Posterior cingulate gyrus (tissue), 11 donors: ENCODE measurements at places on chromosomes 16 and 17.
A peak's percentile ranks its signal among the peaks of the same experiment; 100 is the strongest.

DNA sequence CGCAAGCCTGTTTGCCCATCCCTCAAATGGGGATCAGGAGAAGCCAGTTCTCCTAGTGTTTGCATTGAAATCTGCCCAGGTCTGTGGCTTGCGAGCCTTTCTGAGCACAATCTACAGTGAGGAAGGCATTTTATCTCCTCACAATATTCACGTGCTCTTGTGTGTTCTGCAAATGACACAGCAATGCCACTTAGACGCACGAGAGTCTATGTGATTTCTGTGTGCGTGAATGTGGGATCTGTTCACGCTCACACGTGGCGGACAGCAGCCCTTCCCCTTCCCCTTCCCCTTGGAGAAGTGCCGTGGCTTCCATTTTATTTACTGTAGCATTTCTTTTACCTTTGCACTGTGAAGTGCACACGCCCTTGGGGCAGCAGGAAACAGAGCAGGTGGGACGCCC lies 17.7 kb upstream of the CBFA2T3 start:
- DNase-seq, result no peak

- peak; percentile 85 for DNase-seq
Observed at GRCh38 chr16:1045993-1046911, 26.3 kb upstream of the SSTR5 start.

GRCh38 chr17:48543854-48544348 lies 1.0 kb downstream of the HOXB2 start:
- no peak for DNase-seq

GRCh38 chr16:31061813-31062440 lies 12.1 kb downstream of the ZNF668 start:
- DNase-seq, result no peak

- no peak for DNase-seq
Observed at GRCh38 chr17:81387100-81388090, 7.9 kb upstream of the BAHCC1 start.

- DNase-seq, result peak; percentile 89
Observed at GRCh38 chr16:4293822-4294457, 21.1 kb upstream of the TFAP4 start.

- DNase-seq, result no peak
Observed at GRCh38 chr17:78878871-78879527, 24.0 kb downstream of the CEP295NL start.

DNA sequence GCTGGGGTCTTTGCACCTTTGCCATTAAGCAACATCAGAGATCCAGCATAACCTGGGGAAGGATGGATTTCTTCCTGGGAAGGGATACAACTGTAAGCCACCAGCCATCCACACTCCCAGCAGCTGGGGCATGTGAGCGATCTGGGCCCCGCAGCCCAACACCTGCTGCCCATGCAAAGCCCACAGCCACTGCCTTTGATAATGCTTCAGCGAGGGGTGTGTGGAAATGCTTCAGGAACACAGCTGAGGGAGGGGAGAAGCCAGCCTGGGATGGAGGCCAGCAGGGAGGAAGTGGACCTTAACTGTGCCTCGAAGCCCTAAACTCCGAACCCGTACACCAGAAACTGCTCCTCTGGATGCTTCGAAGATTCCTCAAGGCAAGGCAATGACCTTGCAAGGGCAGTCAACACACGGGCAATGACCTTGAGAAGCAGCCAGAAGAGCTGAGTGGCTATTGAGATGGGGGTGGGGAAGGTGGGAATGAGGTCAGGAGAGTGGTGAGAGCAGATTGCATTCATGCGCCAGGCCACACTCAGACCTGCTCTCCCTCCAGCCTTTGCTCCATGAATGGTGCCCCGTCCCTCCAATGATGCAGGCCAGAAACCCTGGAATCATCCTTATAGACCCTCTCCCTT lies 49.1 kb downstream of the KATNIP start:
- DNase-seq, result no peak

DNA sequence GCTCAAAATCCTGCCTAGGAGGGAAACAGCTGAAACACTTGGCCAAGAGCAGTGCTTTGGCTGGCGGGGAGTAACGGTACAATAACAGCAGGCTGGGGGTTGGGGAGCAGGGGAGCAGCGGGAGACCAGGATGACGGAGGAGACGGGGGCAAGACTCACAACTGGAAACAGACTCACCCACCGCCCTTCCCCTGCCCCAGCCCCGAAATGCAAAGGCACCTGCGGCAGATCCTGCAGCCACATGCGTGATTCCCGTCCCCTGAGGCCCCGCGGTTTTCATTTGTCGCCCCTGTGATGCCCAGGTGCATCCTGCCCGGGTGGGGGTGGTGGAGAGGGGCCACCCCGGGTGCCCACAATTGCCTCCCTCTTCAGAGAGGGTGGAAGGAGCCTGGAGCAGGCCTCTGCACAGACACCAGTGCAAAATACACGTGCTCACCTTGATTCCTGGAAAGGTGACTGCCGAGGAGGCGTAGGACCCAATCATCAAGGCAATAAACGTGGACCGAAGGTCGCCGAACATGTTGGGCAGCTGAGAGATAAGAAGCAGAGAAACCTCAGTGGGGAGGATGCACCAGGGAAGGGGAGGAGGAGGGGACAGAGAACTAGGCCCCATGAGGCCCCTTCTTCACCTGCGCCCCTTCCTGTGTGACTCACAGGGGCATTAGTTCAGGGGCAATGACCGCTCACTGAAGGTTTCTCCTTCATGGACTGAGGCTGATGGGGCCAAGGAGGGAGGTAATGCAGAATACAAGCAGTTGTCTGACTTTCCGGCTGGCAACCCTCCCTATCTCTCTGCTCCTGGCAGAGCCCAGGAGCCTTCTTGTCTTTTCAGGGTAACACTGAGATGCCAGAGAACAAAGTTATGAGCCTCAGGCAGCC lies 30.4 kb upstream of the PITPNA start:
- no peak for DNase-seq

DNA sequence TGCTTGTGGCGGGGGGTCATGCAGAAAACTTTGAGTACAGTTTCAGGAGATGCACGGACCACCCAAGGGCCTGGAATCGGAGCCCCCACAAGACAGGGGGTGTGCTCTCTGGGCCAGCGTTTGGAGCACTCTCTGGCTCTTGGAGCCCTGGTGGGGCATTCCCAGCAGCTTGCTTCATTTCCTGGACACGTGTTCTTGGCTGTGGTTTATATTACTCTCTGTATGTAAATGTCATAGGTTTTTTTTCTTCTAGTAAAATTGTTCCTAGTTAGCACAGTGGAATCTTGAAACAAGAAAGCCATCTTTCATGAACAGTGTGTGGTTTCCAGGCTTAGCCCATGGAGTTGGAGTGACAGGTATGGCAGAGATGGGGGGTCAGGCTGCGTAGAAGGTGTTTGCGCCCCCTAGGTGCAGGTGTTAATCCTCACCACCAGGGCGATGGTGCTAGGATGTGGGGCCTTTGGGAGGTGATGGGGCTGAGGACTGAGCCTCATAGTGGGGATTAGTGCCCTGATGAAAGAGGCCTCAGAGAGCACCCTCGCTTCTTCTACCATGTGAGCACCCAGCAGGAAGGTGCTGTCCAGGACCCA lies 79.8 kb downstream of the JPH3 start:
- no peak for DNase-seq

- no peak for DNase-seq
Observed at GRCh38 chr16:20829536-20829935, 23.2 kb downstream of the REXO5 start.

DNA sequence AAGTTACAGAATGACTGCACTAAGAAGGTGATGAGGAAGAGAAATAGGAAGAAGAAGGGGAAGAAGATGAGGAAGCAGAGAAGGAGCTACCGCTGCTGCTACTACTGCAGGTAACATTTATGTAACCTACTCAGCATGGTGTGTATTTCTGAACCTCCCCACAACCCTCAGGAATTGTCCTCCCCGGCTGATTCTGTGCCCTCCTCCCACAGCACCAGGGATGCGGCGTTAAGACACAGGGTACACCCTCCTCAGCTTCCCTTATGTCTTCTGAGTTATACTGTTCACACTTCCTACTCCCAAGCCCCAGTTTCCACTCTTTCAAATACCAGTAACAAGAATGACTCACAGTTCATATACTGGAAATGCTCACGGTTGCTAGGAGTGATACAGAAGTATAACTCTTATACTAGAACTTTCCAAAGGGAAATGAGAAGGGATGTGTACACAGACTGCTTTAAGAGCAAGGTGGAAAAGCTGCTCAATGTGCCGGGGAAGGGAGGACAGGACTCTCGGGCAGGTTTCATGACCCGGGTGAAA lies 224.5 kb upstream of the PSMD7 start:
- DNase-seq, result no peak

- DNase-seq, result no peak
Observed at GRCh38 chr16:67311607-67312488, 14.7 kb downstream of the KCTD19 start.

DNA sequence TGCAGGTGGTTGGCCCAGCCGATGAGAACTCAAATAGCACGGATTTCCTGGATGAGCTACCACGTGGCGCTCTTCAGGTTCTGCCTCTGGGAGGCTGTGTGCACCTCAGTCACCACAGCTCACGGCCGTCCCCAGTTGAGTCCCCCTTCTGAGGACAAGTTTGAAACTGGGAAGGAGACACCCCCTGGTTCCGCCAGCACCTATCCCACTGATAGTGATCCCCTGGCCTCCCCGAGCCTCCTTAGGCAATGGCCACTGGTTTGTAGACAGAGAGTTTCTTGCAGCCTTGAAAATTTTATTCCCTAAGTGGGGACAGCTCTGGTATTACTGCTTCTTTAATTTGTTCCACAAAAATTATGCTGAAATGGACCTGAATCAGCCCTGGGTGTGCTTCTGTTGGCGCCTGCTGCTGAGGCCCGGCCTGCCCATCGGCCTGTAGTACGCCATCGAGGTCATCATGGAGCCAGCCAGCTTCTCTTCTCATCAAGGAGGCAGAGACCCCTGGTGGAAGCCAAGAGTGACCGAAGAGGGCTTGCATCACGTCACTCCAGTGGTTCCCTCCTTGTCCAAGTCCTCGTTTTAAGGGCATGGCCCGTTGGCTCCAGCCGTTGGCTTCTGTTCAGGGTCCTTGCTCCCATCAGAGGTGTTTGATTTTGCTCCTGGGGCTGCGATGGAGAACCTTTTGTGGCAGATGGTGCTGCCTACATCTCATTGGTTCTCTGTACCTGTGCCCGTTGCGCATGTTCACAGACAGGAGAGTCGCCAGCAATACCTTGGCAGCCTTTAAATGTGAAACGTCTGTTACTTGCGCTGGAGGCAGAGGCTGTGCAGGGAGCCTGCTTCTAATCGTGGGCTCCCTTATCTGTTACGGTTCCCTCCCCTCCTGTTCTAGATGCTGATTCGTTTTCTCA lies 9.3 kb downstream of the SMCR8 start:
- DNase-seq, result no peak

DNA sequence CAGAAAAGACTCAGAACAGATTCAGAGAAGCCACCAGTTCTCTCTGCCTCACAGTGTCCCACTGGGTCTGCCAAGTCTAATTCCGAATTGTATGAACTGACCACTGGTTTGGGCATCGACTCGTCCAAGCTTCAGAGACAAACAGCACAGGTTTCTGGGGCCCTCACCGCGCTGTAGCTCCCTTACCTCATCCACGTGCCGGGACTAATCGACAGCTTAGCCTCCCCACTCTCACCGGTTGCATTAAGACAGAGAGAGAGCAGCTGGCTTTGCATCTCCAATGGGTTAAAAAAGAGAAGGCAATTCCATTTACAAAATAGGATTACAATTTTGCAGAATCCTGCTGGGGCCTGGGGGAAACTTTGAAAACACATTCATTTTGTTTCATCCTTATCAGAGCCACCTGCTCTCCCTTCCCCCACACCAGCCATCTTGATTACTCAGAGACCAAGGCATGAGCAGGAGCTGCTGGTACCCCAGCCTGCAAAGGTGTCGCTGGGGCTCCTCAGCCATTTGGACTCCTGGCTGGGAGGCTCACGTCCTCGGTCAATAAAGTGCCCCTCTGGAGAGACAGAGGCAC lies 95.3 kb upstream of the RPL38 start:
- no peak for DNase-seq

DNA sequence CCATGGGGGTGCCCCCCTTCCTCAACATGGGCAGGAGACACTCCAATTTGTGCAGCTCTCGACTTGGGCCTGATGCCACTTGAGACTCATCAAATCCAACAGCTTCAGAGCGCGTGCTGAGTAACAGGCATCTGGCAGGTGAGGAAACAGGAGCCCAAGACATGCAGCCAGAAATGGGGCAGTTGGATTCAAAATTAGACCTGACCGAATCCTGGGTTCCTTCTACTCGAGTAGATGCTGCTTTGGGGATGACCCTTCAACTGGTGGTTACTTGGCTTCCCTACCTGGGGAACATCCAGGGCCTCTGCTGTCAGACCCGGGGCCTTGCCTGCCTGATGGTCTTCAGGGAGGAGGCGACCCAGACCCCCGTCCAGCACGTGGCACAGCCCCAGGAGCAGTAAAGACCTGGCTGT lies 488 bp upstream of the NTN3 start:
- DNase-seq, result no peak

GRCh38 chr17:21163101-21163500 lies 36.3 kb downstream of the DHRS7B start:
- DNase-seq, result no peak

DNA sequence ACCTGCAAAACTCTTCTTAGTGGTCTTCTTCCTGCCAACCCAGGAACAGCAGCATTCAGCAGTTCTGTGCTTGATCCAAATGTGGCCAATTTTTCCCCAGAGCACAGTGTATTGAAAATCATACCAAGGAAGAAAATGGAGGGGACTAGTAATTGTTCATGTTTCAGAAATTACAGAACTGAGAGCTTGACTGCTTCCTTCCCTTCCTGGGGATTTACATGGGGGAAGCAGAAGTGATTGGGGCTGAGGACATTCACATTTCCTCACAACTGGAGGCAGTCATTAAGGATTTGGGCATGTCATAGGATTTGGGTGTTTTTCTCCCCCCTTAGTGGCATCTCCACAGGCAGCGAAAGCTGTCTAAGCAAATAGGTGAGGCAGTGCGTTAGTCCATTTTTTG lies 19.7 kb downstream of the CIITA start:
- no peak for DNase-seq

DNA sequence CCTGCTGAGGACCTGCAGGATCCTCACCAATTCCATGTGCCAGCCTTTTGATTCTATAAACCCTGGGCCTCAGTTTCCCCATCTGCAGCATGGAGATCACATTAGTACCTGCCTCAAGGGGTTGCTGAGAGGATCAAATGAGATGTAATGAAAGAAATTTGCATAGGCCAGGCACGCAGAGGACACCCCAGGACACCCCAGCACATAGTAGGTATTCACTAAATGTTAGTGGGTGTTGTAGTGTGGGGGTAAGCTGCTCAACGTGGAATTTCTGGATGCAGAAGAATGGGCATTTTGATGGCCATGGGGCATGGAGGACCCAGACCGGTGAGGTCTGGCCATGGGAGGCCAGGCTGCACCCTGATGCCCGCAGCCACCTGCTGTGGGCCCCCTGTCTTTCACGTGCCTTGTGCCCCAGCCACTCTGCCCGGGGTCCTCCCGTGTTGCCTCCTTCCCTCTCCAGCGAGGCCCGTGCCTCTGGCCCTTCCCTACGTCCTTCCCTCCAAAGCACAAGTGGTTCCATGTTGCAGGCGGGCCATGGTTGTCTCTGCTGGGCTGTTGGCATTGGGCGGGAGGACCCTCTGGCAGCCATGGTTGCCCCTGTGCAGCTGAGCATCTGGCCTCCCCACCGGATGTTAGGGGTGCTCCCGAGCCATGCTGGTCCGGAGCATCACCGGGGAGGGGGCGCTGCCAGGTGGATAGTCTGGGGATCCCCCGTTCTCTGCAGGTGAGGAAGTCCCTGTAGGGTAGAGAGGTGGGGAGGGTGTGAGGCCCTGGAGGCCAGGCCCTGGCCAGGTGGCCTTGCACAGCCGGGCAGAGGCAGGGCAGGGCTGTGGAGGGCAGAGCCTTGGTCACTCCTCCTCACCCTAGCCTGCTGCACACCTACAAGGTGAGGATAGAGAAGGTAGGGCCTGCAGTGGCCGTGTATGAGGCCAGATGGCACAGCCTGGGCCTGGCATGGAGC lies 8.6 kb downstream of the MAP2K3 start:
- DNase-seq, result peak; percentile 76

- no peak for DNase-seq
Observed at GRCh38 chr16:77564791-77565390, 130.1 kb upstream of the ADAMTS18 start.
